Fibroblast of mammary gland (primary cell): ENCODE measurements at places on chromosomes 2 and 18.

DNA sequence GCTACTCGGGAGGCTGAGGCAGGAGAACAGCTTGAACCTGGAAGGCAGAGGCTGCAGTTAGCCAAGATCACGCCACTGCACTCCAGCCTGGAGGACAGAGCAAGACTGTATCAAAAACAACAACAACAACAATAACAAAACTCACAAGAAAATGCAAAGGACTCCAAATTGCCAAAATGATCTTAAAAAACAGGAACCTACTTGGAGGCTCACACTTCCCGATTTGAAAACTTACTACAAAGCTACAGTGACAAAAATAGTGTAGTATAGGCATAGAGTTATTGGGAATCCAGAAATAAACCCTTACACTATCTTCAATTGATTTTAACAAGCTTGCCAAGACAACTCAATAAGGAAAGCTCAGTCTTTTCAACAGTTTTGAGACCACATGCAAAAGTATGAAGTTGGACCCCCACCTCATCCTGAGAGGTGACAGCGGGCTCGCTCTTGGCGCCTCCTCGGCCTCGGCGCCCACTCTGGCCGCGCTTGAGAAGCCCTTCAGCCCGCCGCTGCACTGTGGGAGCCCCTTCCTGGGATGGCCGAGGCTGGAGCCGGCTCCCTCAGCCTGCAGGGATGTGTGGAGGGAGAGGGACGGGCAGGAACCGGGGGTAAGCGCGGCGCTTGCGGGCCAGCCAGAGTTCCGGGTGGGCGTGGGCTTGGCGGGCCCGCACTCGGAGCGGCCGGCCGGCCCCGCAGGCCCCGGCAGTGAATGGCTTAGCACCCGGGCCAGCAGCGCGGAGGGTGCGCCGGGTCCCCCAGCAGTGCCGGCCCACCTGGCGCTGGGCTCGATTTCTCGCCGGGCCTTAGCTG, 18.3 kb upstream of the ACVR2A start:
- DNase-seq: no peak

DNA sequence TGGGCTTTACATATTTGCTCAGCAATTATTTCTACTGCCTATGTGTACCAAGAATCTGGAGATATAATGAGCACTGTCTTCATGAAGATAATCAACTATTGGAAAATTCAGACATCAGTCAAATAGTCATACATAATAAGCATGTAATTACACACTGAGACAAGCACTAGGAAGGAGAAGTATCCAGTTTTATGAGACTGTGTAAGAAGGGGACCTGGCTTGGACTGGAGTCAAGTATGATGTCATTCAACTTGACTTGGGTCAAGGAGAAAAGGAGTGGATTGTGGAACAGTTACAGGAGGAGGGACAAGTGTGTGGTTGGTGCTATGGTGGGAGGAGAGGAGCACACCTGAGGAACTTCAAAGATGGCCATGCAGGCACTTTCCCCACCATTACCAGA, 419.8 kb upstream of the TRIB2 start:
- no peak for DNase-seq

- no peak for DNase-seq
Observed at GRCh38 chr2:59889305-59889704, 664.1 kb downstream of the BCL11A start.

DNA sequence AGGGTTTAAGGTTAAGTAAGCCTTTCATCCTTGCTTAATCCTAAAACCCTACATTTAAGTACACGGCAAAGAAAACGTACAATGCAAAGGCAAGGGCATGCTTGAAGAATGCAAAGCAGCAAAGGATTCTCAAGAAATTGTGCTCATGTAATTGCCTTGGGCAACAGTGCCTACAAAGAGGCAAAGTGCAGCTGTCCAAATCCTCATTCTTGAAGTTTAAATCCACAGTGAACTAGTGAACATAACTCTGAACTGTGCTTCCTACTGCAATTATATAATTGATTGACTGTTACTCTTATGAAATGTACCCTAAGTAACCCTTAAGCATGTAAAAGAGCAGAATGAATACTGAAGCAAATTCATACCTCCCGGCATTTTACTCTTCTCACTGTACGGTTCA, 85.4 kb downstream of the MAP3K20 start:
- DNase-seq: no peak

- DNase-seq: peak; percentile 37
Observed at GRCh38 chr2:207408086-207408794, 121.5 kb upstream of the CREB1 start.

DNA sequence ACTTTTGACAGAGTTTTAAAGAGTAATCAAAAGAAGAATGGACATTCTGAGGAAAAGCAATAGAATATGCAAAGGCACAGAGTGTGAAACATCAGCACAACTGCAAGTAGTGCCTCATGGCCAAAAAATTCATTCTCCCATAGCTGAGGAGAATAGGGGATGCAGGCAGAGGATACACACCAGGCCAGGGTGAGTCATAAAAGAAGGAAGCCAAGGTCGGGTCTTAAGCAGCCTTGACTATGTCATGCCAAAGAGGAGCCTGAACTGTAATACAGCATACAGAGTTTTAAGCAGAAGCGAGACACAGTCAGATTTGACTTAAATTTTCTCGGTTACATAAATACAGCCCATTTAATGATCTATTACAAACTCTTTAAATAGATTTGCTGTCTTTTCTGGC, 165.0 kb downstream of the LNPK start:
- DNase-seq: peak; percentile 95

DNA sequence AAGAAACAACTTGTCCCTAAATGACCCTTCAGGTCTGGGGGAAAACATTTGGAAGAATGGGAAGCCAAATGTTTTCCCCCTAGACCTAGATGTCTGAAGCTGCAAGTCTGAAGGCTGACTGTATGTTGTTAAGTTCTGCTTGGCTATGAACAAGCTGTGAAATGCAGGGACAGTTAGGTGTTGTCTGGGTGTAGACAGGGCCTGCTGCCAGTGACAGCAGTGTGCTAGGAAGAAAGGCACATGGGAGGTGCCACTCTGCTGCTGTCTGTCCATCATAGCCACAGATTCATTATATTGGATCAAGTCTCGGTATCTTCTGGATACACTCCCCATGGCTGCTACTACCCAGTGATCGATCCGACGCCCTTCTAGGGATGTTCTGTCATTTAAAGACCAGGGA, 265.9 kb upstream of the PXDN start:
- DNase-seq: no peak

DNA sequence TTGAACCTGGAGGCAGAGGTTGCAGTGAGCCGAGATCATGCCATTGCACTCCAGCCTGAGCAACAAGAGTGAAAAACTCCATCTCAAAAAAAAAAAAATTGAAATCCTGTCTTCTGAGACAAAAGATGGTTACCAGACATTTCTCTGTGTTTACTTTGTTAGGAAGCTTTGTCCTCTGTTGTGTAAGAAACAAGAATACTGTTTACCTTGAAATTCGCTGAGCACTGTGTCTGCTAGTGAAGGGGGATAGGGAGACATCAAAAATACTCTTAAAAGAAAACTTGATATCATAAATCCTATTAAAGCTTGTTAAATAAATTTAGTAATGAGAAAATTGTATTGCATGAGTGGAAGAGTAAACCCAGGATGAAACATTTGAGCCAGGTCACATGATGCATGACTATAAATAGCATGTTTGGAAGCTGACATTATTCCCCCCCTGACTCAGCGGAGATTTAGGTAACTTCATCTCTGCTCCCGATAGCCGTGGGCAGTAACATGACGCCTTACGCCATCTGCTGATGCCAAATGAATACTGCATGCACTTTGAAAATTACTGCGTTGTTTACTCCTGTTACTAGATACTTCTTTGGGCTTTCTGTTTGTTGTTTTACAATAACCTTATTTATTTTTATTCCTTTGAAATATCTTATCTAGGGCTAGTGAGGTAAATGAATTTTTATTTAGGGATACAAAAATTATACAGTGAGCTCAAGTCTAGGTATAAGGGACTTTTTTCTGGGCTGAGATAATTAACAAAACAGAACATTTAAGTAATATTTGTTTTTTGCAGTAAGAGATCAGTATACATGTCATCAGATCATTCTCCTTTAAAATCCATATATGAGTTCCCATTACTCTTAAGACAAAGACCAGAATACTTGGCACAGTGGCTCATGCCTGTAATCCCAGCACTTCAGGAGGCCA, 134.9 kb downstream of the MAP3K20 start:
- peak; percentile 98 for DNase-seq

DNA sequence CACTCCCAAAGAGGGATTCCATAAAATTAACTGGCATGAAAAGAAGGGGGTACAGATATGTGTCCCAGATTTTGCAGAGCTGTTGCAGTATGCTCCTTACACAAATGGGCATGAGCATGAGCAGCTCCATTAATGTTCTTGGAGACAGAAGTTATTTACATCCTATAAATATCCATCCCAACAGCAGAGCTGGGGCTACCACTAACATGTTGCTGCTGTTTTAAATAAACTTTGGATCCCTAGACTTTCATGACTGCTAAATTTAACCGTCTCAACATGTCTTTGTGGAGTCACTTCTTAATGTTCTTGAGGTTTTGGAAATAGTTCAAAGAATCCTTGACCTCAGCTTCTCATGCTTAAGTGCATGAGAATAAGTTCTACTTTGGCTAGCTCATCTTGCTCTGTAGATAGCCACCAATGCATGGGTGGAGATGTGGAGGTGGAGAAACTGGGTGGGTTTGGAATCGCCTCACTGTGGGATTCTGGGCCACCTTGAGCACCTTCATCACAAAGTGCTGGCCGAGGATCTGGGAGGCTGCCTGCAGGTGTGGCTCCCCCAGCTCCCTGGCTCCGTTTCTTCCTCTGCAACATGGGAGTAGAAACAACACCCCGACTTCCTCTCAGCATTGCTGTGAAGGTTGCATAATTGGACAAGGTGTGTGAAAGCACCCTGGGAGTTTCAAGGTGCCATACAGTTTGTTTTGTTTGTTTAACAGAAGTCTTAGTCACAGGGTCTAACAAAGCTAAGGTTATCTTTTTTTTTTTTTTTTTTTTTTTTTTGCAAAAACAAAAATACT, 307.2 kb downstream of the MYCN start:
- no peak for DNase-seq

DNA sequence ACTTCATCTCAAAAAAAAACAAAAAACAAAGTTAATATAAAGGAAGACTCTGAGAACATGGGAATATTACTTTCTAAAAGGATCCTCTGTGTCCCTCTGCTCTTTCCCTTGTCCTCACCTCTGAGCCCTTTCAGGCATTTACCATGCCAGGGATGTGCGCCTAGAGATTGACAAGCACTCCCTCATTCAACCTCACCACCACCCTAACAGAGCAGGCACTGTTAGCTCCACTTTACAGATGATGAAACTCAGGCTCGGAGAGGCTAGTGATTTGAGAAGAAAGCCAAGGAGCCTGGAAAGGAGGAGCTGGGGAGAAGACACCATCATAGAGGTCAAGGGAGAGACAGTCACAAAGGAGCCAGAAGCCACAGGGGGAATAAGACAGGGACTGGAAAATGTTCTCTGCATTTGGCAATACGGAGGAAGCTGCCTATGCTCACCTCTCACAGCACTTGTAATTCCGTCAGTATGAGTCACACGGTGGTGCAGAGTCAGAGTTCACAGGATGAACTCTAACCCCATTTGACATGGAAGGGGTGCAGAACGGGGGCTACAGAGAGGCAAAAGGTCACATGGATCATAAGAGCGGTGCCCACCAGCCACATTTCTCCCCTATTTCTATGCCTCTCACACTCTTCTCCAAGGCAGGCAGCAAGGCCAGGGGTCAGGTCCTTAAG, 101.8 kb upstream of the NFU1 start:
- peak; percentile 48 for DNase-seq

GRCh38 chr18:59068276-59069071, 71.2 kb upstream of the SEC11C start:
- no peak for DNase-seq

DNA sequence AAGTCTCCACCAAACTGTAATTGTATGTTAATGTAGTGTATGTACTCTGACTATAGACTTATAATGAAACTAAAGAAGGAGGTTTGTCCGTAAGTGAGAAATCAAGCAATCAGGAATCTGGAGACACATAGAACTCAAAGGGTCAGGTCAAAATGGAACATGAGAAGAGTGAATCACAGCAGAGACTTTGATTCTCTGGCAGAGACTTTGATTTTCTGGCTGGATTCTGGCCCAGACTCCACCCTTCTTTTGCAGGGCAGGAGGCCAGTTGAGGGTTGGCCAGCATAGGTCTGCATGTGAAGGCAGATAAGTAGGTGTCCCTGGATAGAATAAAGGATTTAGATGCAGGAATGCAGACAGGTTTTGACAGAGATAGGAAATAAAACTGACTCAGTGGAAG, 11.0 kb upstream of the NCKAP5 start:
- peak; percentile 11 for DNase-seq

DNA sequence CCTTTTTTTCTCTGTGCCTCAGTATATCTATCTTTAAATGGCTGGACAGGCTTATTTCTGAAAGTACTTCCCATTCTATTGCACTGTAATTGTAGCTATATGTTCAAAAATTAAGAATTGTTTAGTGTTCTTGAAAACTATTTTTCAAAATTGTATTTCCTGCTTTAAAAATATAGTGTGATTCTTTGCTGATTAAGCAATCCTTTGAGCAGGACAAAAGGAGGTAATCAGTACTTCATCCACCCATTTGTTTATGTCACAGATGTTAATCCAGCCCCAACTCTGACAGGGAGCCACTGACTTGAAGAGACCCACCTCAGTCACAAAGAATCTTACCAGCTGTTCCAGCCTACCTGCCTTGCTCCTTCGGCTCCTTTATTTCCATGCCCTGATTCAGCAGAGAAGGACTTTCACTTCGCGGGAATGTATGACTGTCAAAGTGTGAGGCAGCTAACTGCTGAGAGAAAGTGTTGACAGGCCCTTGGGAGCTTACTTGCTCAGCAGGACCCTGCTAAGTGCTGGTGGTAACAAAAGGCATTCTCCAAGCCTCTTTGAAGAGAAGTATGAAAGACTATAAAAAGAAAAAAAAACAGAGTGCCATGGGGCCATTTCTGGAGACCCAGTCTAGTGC, 393.3 kb upstream of the CYRIA start:
- no peak for DNase-seq

DNA sequence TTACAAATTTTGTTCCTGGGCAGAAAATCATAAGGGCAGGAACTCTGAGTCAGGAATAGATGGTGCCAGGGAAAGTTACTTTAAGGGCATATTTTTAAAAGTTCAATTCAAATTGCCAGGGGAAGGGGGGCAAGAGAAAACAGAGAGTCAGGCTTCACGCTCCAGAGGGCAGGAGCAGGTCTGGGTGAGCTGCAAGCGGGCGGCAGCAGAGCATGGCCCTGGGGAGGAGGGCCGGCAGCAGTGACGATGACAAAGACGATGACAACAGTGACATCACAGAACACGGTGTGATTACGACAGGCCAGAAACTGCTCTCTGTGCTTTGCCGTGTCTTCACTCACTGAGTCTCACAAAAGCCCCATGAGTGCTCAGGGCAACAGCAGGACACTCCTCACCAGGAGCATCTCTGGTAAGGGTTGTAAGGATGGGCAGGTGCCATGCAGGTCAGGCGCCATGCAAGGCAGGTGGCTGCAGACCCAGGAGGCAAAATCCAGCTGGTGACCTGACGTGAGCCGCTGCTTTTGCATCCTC, 23.3 kb downstream of the CHST10 start:
- no peak for DNase-seq
